T-helper 17 cell (primary cell): ENCODE measurements at places on chromosomes 3 and 15.

DNA sequence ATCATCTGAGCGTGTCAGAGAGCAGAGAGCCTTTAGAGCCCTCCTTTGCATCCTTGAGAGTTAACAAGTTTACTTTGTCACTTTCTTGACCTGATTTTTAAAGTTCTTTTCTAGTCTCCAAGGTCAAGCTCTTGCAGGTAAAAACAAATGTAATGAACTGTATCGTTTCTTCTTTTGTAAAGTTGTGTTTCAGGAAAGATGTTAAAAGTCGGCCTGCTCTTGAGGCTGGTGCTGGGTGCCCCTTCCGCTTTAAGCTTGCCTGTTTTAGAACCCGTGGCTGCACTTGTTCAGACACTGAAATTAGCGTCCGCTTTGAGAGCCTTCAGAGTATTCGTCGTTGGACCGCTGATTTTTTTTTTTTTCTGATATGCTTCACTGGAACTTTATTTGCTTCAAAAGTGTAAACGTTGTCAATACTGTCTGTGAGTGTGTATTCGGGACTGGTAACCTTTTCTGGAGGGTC lies 52.6 kb upstream of the ULK4 start:
- no peak for DNase-seq
- peak overlapping the region; percentile 93 for H3K4me3 ChIP-seq
- H3K27ac ChIP-seq, result peak overlapping the region; percentile 86
- no peaks in the 10 kb centered on the region for H3K27me3 ChIP-seq
- no peaks in the 10 kb centered on the region for H3K36me3 ChIP-seq

- DNase-seq, result no peak
- no peaks in the 10 kb centered on the region for H3K27me3 ChIP-seq
- H3K27ac ChIP-seq, result no peak overlapping the region
- H3K4me1 ChIP-seq, result peaks cover 13% of the 10 kb centered on the region
- no peaks in the 10 kb centered on the region for H3K36me3 ChIP-seq
- no peak overlapping the region for H3K4me3 ChIP-seq
These were observed 38.0 kb downstream of the EDC3 start for GRCh38 chr15:74657846-74658245.

GRCh38 chr15:44591326-44591725 lies 54.4 kb downstream of the EIF3J start:
- H3K27ac ChIP-seq, result no peak overlapping the region
- H3K4me1 ChIP-seq, result peaks cover 4% of the 10 kb centered on the region
- H3K4me3 ChIP-seq, result no peak overlapping the region
- no peaks in the 10 kb centered on the region for H3K27me3 ChIP-seq
- peaks cover 6% of the 10 kb centered on the region for H3K36me3 ChIP-seq

- no peaks in the 10 kb centered on the region for H3K4me1 ChIP-seq
- H3K27me3 ChIP-seq, result peaks cover 13% of the 10 kb centered on the region
- DNase-seq, result no peak
- no peak overlapping the region for H3K27ac ChIP-seq
- no peak overlapping the region for H3K4me3 ChIP-seq
These were observed 332.3 kb upstream of the C2CD4B start for GRCh38 chr15:62497356-62497755.

DNA sequence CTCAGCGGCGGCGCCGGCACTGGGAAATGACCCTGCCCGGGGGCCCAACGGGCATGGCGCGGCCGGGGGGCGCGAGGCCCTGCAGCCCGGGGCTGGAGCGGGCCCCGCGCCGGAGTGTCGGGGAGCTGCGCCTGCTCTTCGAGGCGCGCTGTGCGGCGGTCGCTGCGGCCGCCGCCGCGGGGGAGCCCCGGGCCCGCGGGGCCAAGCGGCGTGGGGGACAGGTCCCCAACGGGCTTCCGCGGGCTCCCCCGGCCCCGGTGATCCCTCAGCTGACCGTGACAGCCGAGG lies 172 bp downstream of the ITPKA start:
- no peak for DNase-seq
- peak overlapping the region; percentile 83 for H3K4me3 ChIP-seq
- H3K27me3 ChIP-seq, result peaks cover 14% of the 10 kb centered on the region
- H3K36me3 ChIP-seq, result no peaks in the 10 kb centered on the region
- H3K27ac ChIP-seq, result no peak overlapping the region

GRCh38 chr3:179929091-179929529 lies 107.6 kb downstream of the PEX5L start:
- DNase-seq, result no peak
- peaks cover 2% of the 10 kb centered on the region for H3K4me1 ChIP-seq
- peaks cover 22% of the 10 kb centered on the region for H3K27me3 ChIP-seq
- H3K4me3 ChIP-seq, result no peak overlapping the region
- H3K36me3 ChIP-seq, result no peaks in the 10 kb centered on the region
- H3K27ac ChIP-seq, result no peak overlapping the region

DNA sequence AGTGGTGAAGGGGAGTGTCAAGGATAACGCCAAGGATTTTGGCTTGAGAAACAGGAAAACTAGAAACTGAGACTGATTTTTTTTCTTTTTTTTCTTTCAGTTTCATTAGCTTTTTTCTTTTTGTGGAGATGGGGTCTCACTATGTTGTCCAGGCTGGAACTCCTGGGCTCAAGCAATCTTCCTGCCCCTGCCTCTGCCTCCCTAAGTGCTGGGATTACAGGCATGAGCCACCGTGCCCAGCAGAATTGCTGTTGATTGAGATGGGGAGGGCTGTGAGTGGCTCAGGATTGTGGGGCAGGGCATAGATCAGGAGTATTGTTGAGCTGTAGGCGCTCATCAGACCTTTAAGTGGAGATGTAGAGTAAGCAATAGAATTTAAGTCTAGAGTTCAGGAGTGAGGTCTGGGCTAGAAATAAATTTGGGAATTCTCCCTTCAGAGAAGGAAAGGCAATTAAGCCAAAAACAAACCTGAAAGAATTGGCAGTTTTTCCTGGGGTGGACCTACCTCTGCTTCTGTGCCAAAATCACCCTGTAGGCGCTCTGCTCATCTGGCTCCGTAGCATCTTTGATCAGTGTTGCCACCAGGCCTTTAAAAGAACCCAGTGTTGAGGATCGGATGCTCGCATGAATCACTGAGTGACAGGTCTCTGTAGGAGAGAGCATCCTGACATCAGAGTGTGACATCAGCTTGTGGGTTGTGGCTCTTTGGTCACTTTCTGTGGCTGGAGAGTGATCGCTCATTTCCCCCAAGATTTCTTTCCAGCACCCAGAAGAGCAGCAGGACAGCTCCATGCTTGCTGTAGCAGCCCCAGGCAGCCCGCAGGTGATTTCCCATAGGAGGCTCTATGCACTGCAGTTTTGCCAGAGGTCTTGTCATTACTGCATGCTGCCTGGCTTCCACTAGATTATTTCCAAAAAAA lies 15.8 kb downstream of the ABHD17C start:
- H3K27me3 ChIP-seq, result no peaks in the 10 kb centered on the region
- peaks cover 8% of the 10 kb centered on the region for H3K4me1 ChIP-seq
- no peak for DNase-seq
- H3K36me3 ChIP-seq, result peaks cover 2% of the 10 kb centered on the region
- no peak overlapping the region for H3K4me3 ChIP-seq

- H3K4me1 ChIP-seq, result peaks cover 3% of the 10 kb centered on the region
- no peak for DNase-seq
- H3K36me3 ChIP-seq, result peaks cover 3% of the 10 kb centered on the region
- no peak overlapping the region for H3K27ac ChIP-seq
- H3K27me3 ChIP-seq, result peaks cover 33% of the 10 kb centered on the region
- no peak overlapping the region for H3K4me3 ChIP-seq
These were observed 30.4 kb downstream of the RASGRF1 start for GRCh38 chr15:79060175-79060574.

GRCh38 chr3:69379661-69380060 lies 6.2 kb downstream of the FRMD4B start:
- H3K27ac ChIP-seq, result no peak overlapping the region
- no peaks in the 10 kb centered on the region for H3K4me1 ChIP-seq
- H3K4me3 ChIP-seq, result no peak overlapping the region
- DNase-seq, result no peak

GRCh38 chr15:39215015-39215414 lies 365.9 kb upstream of the THBS1 start:
- H3K27me3 ChIP-seq, result peaks cover 38% of the 10 kb centered on the region
- no peak for DNase-seq
- H3K27ac ChIP-seq, result no peak overlapping the region
- H3K4me1 ChIP-seq, result no peaks in the 10 kb centered on the region

- H3K4me1 ChIP-seq, result no peaks in the 10 kb centered on the region
- no peaks in the 10 kb centered on the region for H3K36me3 ChIP-seq
- H3K27ac ChIP-seq, result no peak overlapping the region
- no peaks in the 10 kb centered on the region for H3K27me3 ChIP-seq
- no peak overlapping the region for H3K4me3 ChIP-seq
- DNase-seq, result no peak
These were observed 402.0 kb upstream of the GOLIM4 start for GRCh38 chr3:168497741-168498140.

DNA sequence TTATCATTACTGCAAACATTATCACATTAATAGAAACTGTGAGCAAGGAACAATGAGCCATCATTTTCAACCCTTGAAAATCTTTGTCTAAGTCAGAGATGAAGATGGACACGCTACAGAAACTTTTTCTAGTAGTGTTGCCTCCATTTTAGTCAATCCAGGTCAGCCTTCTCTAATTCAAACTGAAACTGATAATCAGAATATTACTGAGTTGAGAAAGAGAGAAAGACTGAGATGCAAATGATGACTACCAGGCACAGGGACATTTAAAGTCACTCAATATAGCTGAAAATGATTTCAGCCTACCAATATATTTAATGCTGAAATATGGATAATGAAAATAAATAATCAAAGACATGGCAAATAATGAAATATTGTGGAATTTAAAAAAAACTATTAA lies 261.4 kb downstream of the GBE1 start:
- H3K36me3 ChIP-seq, result no peaks in the 10 kb centered on the region
- no peaks in the 10 kb centered on the region for H3K27me3 ChIP-seq
- no peak overlapping the region for H3K4me3 ChIP-seq

- DNase-seq, result no peak
- H3K27me3 ChIP-seq, result peaks cover 72% of the 10 kb centered on the region
- H3K27ac ChIP-seq, result no peak overlapping the region
- no peak overlapping the region for H3K4me3 ChIP-seq
- H3K36me3 ChIP-seq, result peaks cover 2% of the 10 kb centered on the region
These were observed 25.9 kb downstream of the ZIC4 start for GRCh38 chr3:147380387-147380951.

GRCh38 chr3:143476965-143477640 lies 357.5 kb downstream of the CHST2 start:
- H3K27me3 ChIP-seq, result no peaks in the 10 kb centered on the region
- H3K4me3 ChIP-seq, result no peak overlapping the region
- H3K27ac ChIP-seq, result no peak overlapping the region
- peaks cover 2% of the 10 kb centered on the region for H3K36me3 ChIP-seq
- H3K4me1 ChIP-seq, result no peaks in the 10 kb centered on the region
- DNase-seq, result no peak

- H3K27ac ChIP-seq, result peak overlapping the region; percentile 81
- peaks cover 8% of the 10 kb centered on the region for H3K27me3 ChIP-seq
- peak; percentile 15 for DNase-seq
- H3K4me3 ChIP-seq, result peak overlapping the region; percentile 93
These were observed 562 bp downstream of the NEO1 start for GRCh38 chr15:73052653-73053397.

DNA sequence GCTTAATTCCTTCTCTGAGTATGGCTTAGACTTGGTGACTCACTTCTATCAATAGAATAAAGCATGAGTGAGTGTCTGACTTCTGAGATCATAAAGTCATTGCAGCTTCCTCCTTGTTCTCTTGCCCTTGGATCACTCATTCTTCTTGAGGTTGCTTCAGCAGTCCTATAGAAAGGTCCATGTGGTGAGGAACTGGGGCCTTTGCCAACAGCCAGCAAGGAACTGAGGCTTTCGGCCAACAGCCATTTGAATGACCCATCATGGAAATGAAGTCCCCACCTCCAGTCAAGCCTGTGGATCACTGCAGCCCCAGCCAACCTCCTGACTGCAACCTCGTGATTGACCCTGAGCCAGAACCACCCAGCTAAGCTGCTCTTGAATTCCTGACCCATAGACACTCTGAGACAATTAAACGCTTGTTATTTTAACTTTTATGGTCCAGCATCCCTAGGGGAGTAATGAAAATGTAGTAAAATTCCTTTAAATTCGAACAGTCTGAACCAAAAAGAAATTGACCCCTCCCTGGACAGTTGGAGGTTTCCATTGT lies 84.5 kb downstream of the WDR76 start:
- peaks cover 10% of the 10 kb centered on the region for H3K27me3 ChIP-seq
- no peak overlapping the region for H3K27ac ChIP-seq

DNA sequence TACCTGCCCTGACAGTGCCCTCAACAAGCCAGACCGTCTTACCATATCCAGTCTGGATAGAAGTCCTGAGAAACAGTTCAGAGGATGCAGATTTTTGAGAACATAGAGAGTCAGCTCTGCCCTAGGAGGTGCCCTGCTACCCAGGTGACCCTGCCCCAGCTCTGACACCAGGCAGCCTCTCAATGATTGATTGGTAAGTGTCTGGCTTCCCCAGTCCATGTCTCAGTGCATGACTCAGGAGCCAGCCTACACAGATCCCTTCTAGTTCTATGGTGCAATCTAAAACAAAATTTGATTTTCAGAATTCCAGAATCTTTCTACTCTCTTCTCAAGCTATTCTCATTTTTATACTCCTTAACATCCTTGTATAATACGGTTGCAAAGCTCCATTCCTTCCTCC lies 292.1 kb downstream of the VPS13C start:
- H3K4me1 ChIP-seq, result peaks cover 3% of the 10 kb centered on the region
- H3K36me3 ChIP-seq, result no peaks in the 10 kb centered on the region
- no peak for DNase-seq
- no peak overlapping the region for H3K27ac ChIP-seq
- no peak overlapping the region for H3K4me3 ChIP-seq

GRCh38 chr3:185995352-185995751 lies 57.5 kb upstream of the TRA2B start:
- H3K27me3 ChIP-seq, result peaks cover 38% of the 10 kb centered on the region
- peaks cover 4% of the 10 kb centered on the region for H3K4me1 ChIP-seq
- no peak overlapping the region for H3K4me3 ChIP-seq
- H3K27ac ChIP-seq, result no peak overlapping the region

- no peak overlapping the region for H3K27ac ChIP-seq
- H3K4me1 ChIP-seq, result no peaks in the 10 kb centered on the region
- H3K4me3 ChIP-seq, result no peak overlapping the region
- no peak for DNase-seq
- H3K36me3 ChIP-seq, result no peaks in the 10 kb centered on the region
- H3K27me3 ChIP-seq, result no peaks in the 10 kb centered on the region
These were observed 403.8 kb upstream of the ADAMTS9 start for GRCh38 chr3:65091565-65091964.

DNA sequence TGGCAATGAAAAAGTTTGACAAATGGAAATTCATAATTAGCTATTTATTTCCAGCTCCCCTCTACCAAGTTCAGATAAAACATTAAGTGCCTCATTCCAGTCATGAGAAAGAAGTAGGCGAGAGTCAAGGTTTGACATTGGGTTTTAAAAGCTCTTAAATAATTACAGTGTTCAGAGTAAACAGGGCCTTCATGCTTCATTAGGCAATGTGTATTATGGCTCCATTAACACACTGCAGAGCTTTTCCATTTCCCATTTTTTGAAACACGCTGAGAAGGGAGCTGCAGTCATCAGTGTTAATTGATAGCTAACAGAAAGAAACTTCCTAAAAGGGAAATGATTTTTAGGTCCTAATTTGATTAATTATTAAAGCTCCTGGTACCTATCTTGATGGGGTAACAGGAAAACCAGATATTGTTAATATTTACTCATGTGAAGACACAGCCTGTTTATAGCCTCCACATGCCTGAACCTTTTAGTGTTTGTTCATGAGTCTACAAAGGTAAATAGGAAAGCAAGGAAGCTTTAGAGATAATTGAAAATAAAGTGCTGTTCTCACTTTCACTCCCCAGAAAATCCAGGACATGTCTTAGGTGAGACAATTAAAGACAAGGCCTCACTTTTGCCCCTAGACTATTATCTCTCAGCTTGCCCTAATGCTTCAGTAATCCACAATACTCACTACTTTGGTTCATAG lies 28.7 kb downstream of the SST start:
- no peak overlapping the region for H3K27ac ChIP-seq
- DNase-seq, result no peak
- no peak overlapping the region for H3K4me3 ChIP-seq
- peaks cover 16% of the 10 kb centered on the region for H3K27me3 ChIP-seq
- no peaks in the 10 kb centered on the region for H3K4me1 ChIP-seq
